ENCODE measurements at places on chromosomes 12 and 14.

GRCh38 chr12:20119596-20120402, 248.5 kb upstream of the PDE3A start:
- DNase-seq, result no peak

DNA sequence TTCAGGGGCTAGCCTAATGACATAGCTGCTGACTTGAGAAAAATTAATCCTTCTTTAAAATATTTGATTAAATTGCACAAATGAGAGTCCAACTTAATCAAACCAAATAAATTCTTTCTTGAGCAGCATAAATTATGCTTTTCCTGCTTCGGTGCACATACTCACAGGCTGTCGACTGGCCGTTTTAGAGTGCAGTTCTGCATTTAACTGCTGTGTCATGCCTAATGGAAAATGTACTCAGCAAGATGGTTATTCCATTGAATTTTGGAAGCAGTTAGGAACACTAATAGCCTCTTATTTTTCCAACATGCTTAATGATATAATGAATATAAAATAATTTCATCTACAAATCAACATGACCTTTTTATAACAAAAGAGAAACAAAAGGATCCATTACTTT, 266.1 kb upstream of the LRIG3 start:
- DNase-seq, result no peak

GRCh38 chr12:2360630-2361170, 307.9 kb downstream of the CACNA1C start:
- no peak for DNase-seq

GRCh38 chr12:32084017-32084688, 22.5 kb upstream of the BICD1 start:
- DNase-seq, result no peak

All from D341Med (cell line).